ENCODE measurements at places on chromosomes 4 and X. TPM values are rescaled to one million over a fixed set of nuclear protein-coding genes. Genes with fewer than 3 reads are reported as not detected.

DNA sequence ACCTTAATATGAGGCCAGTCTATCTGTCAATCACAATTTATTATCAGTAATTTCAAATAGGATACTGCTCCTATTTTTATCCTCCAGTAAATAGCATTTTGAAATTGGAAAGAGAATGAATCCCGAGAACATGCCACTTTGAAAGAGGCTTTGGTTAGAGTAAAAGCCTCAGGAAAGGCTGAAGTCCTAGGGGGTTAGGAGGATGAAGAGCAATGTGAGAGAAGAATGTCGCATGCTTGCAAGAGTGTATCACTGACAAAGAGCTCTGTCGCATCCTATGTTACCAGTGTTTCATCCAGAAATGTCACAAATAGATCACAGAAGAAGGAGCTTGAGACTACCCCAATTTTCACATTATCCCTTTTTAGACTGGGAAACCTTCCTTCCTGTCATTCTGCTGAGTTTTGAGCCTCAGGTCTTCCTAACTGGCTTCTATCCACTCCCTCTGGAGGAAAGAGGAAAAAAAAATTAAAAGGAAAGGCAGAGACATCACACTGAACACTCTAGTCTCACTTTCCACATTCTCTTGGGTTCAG is 39.8 kb downstream of the GPM6A start:
- no peak for DNase-seq

Gene TCEAL3
- total RNA-seq: 6.9 TPM

Gene CSAG2
- not detected for total RNA-seq

DNA sequence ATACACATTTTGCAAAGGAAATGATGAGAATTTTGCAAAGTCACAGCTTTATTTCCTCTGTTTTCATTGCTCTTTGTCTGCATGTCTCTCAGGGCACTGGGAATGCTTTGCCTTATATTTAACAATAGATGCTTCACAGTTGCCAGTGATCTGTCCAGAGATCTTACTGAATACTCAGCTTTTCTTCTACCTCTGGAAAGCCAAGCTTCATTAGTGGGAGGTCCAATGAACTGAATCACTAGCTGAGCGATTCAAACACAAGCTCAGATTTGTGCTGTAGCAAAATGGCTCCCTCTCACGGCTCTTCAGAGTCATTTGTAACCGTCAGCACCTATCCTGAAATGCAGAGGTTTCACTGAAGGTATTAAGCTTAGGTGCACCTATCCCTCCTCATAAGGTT is 138.9 kb downstream of the DCLK2 start:
- peak; percentile 81 for DNase-seq

Gene WNK3
- total RNA-seq: 0.22 TPM

DNA sequence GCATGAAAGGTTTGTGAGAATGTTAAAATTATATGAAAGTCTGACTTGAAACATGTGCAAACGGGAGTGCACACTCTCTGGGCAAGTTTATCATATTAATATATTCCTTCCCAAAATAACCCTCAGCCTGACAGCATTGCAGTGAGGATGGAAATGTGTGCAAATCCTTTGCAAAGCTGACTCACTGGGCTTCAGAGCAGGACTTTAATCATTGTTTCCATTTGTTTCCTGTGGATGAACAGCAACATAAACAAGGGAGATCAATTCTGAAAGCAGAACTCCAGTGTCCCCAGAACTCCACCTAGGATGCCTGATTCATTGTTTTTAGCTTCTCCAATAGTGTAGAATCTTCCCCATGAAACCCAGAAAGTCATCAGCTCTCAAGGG is 32.9 kb downstream of the SLC2A9 start:
- peak; percentile 32 for DNase-seq

DNA sequence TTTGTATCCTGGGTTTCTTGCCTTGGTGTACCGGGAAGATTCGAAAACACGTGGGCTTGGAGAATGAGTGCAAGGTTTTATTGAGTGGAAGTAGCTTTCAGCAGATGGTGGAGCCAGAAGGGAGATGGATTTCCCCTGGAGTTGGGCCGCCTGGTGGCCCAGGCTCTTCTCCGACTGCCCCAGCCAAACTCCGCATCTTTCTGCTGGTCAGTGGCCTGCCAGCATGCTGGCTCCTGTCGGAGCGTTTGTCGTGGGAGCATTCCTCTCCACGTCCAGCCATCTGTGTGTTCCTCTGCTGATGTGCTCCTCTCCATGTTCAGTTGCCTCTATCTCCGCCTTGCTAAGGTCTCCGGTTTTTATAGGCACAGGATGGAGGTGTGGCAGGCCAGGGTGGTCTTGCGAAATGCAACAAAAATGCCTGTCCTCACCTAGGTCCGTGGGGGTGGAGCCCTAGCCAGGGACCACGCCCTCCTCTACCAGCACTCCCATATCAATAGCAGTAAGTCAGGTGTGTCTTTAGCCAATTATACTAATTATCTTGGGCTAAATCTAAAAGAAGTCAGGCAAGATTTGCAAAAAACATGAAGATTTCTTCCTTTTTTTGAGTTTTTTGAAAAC is 745.8 kb upstream of the AMOT start:
- no peak for DNase-seq

DNA sequence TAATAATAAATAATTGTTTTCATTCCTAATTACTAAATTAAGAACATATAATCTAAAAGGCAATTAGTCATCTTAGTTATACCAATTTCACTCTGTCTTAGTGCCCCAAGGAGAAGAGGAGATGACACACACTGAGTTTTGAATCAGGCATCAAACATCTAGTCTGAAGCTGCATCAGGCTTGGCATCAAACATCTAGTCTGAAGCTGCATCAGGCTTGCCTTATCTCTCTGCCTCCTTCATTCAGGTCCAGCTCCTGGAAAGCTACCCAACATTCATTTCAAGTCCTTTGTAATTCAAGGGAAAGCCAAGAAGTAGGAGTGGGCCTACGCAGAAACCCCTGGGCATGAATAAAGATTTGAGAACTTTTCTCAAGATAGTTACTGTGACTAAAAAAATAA is 62.2 kb downstream of the SH3RF1 start:
- DNase-seq: no peak

Gene AGTR2
- not detected for total RNA-seq

- no peak for DNase-seq
Observed at GRCh38 chr4:188031751-188032150, 36.2 kb downstream of the ZFP42 start.

Gene MID1IP1
- total RNA-seq: 10.0 TPM

DNA sequence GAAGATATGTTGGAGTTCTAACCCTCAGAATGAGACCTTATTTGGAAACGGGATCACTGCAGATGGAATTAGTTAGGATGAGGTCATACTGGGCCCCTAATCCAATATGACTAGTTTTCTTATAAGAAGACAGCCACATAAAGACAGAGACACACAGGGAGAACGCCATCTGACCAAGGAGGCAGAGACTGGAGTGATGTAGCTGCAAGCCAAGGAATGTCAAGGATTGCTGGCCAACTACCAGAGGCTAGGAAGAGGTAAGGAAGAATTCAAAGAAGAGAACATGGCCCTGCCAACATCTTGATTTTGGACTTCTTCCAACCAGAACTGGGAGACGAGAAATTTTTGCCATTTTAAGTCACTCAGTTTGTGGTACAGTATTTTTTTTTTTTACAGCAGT is 152.8 kb upstream of the DIPK2B start:
- no peak for DNase-seq

DNA sequence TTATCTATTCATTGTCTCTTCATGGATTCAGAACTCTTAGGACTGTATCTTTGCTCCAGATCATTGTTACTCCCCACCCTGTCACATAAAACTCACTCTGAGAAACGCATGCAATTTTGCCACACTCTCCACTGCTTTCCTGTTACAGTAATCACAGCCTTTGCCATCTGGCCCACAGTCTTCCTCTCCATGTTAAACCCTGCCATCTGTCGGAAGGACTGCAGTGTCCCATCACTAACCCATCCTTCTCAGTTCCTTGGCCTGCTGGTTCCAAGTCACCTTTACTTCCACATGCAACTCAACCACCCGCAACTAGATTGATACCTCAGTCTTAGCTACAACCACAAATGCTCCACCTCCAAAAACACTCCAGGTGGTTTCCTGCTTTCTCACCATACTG is 308.7 kb upstream of the FAM241A start:
- DNase-seq: no peak

Gene REELD1
- total RNA-seq: not detected

Gene HEPH
- 2.4 TPM for total RNA-seq

GRCh38 chrX:10884246-10884645 is 226.9 kb upstream of the HCCS start:
- no peak for DNase-seq

Gene SLC2A9
- total RNA-seq: 0.65 TPM

- peak; percentile 67 for DNase-seq
Observed at GRCh38 chr4:153643406-153644383, 40.4 kb upstream of the TLR2 start.

DNA sequence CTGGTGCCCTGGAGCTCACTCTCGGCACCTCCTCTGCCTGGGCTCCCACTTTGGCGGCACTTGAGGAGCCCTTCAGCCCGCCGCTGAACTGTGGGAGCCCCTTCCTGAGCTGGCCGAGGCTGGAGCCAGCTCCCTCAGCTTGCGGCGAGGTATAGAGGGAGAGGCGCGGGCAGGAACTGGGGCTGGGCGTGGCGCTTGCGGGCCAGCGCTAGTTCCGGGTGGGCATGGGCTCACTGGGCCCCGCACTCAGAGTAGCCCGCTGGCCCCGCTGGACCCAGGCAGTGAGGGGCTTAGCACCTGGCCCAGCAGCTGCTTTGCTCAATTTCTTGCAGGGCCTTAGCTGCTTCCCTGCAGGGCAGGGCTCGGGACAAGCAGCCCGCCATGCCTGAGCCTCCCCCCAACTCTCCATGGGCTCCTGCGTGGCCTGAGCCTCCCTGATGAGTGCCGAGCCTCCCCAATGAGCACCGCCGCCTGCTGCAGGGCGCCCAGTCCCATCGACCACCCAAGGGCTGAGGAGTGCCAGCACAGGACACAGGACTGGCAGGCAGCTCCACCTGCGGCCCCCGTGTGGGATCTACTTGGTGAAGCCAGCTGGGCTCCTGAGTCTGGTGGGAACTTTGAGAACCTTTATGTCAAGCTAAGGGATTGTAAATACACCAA is 26.7 kb upstream of the FAM90A26 start:
- no peak for DNase-seq

Gene SPANXA2
- total RNA-seq: not detected

DNA sequence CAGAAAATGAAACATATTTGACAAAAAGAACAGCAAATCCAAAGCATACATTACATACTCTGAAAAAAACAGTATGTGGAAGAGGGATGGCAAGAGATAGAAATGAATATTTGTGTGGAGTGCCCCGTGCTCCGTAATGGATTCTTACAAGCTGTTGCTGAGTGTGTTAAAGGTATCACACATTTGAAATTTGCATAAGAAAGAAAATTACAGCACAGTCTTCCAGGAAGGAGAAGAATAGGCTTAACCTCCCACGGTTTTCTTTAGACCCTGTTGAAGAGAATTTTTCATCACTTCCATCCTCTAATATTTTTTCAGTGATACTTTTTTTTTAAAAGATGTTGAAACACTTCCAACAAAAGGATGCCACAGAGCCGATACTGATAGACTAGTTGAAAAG is 1489.4 kb downstream of the RAPGEF2 start:
- DNase-seq: no peak

DNA sequence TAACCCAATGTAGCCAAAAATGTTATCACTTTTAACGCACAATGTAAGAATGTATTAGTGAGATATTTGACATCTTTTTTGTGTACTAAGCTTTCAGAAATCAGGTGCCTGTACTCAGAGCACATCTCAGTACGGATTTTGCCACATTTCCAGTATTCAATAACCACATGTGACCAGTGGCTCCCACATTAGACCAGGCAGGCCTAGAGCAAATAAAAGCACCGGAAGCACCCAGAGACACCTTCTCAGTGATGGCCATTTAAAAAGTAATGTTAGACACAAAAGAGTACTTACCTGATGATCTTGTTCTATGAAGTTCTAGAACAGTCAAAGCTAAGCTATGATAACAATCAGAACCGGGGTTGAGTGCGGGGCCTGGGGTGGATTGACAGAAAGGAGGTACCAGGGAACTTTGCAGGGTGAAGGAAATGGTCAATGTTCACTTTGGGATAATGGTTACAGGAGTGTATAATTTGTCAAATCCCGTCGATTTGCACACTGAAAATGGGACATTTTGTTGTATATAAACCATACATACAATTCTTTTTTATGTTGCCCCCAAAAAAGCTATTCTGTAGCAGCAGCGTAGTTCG is 1.2 kb downstream of the CTPS2 start:
- DNase-seq: no peak

DNA sequence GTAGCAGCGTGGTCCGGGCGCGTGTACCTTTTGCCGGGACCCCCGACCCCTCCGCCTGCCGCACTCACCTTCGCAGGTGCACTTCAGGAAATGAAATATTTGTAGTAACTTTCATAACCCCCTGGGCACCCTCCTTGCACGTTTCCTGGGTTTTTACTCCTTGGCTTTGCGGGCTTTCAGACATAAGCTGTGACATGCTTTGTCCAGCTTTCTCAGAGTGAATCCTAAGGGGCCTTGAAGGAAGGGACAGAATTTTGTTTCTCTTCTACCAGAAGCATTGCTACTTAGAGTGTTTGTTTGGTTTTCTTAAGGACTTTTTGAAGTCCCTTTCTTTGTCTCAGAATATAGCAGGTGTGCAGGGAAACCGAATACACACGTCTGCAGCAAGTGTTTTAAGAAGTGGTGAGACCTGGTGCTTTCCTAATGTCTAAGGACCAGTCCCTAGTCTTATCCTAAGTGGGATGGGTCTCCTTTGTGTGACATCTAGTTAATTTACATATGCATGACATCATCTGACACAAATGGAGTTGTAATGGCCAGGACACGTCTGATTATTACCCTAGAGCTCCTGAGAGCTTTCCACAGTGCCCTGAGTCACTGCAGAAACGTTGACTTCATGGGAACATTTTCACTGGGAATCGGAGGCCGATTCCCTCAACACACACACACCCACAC is 1.3 kb downstream of the FAM149A start:
- no peak for DNase-seq

DNA sequence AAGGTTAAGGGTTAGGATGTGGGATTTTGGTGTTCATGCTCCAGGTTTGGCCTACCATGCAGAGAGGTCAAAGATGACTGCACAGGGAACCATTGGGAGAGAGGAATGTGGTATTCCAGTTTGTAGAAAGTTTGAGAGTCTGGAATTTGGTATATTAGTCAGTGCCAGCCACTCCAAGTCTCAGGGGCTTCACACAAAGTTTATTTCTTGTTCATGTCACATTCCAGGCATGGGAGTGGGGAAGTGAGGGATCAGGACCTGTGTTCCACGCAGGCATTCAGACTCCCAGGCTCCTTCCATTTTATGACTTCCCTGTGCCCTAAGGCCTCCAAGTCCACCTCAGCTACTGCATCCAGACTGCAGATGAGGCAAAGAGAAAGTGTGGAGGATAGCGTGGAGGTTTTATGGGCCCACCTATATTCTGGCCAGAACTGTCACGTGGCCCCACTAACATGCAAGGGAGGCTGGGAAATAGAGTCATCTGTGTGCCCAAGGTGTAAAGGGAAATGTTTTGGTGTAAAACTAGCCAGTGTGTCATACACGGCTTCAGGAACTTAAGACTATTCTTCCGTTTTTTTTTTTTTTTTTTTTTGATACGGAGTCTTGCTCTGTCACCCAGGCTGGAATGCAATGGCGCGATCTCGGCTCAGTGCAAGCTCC is 140.6 kb upstream of the SCML1 start:
- no peak for DNase-seq

- DNase-seq: no peak
Observed at GRCh38 chr4:174357321-174357720, 73.6 kb downstream of the CEP44 start.

Gene CBR4
- 10.0 TPM for total RNA-seq
